ENCODE measurements at places on chromosomes 3 and 15. TPM values are rescaled to one million over a fixed set of nuclear protein-coding genes. Genes with fewer than 3 reads are reported as not detected.

GOLGA6L6 gene
- not detected for total RNA-seq

LIPH gene
- total RNA-seq = not detected

ZNF385D gene
- total RNA-seq = not detected

IDH2 gene
- 157 TPM for total RNA-seq

DNA sequence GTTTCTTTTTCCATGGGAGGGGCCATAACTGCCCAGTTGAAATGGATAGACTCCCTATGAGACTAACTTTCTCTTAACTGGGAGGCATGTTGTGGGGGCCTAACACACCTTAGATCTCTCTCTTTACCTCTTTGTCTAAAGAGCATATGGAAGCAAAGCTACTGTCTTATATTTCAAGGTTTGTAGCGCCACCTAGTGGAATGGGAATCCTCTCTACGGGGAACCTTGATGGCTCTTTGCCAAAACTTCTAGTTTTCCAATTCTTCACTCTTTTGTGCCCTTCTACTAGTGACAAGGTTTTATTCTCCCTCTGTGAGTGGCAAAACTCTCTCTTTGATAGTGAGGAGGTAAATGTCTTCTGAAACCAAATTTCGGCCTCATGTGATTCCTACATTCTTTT, 1030.4 kb upstream of the CADM2 start:
- no peak for DNase-seq

DNA sequence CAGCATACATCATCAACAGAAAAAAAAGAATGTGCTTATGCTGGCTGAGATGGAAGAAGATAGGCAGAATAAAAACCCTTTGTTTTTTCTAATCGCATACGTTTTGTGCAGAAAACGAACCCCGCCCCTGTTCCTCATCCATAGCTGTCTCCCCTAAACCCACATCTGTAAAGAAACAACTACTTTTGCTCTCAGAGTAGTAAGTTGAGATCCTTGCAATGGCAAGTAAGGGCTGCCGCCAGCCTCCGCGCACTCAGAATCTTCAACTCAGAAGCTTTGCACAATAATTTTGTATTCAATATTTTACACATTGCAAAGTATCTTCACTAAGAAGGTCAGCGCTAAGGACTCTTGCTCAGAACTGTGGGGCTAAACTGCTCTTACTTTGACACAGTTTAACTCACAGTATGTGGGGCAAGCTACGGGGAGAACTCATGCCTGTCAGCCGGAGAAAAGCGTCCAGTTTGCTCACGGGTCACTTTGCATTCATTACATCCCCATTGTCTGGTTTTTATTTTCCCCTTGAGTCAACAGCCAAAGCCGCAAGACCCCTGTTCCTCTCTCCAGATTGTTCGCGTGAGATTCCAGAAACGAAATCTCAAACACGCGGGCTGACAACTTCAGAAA, 1.0 kb downstream of the LYSMD4 start:
- no peak for DNase-seq

DNA sequence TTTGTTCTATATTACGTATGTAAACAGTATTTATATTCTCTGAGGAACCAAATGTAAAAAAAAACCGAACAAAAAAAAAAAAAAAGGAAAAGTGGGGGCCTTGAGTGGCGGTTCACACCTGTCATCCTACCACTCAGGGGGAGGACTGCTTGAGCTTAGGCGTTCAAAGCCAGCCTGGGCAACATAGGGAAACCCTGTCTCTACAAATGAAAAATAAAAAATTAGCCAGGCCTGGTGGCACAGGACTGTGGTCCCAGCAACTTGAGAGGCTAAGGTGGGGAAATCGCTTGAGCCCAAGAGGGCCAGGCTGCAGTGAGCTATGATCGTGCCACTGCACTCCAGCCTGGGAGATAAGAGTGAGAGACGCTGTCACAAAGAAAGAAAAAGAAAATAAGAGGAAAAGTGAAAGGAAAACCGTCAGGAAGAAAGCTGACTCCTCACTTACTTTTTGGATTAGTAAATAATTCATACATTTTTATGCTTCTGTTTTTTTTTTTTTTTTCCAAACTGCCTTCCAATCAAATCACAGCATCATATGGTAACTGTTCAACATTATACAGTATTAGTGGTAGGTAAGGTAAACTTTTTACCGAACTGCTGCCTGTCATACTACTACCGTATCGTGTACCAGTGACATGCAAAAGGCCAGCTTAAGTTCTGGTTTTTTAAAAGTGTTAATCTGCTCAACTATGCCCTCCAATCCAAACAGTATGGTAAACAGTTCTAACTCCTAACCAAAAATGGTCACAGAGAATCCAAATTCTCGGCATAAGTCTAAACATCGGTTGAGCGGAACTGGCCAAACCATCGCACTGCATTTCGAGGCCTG, 1.2 kb downstream of the PHC3 start:
- DNase-seq = peak; percentile 9

DNA sequence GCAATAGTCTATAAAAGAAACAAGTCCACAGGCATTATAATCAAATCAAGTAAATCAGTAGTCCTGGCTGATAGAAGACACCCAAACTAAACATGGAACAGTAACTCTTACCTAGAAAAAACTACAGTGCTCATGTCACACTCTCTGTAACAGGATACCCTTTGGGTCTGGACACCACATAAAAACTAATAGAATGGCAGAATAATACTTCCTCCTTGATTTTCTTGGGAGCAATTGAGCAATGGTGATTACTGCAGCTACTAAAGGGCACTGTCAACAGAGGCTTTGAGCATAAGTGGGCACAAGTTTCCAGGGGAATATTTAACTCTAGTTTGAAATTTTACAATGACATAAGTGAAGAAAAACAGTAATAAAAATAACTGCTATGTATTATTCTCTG, 59.5 kb downstream of the GLB1 start:
- no peak for DNase-seq
